ENCODE measurements at places on chromosomes 5 and 9.

- no peak overlapping the region for H3K27ac ChIP-seq
- H3K4me1 ChIP-seq = peaks cover 6% of the 10 kb centered on the region
- peaks cover 4% of the 10 kb centered on the region for H3K27me3 ChIP-seq
- H3K4me3 ChIP-seq = no peak overlapping the region
- DNase-seq = no peak
- peaks cover 3% of the 10 kb centered on the region for H3K36me3 ChIP-seq
Observed at GRCh38 chr5:6359555-6360322, 18.6 kb downstream of the MED10 start.

DNA sequence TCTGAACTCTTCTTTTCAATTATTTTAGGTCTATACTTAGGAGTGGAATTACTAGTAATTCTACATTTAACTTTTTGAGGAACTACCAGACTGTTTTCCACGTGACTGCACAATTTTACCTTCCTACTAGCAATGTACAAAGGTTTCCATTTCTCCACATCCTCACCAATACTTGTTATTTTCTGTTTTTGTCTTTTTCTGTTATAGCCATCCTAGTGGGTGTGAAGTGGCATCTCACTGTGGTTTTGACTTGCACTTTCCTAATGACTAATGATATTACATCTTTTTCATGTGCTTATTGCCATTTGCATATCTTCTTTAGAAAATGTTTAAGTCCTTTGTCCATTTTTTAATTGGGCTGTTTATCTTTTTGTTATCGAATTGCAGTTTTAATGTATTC is 136.9 kb upstream of the EGFLAM start:
- H3K4me1 ChIP-seq = peaks cover 13% of the 10 kb centered on the region
- no peak overlapping the region for H3K4me3 ChIP-seq
- H3K36me3 ChIP-seq = no peaks in the 10 kb centered on the region

GRCh38 chr5:135400866-135401265 is 1.8 kb upstream of the MACROH2A1 start:
- H3K4me3 ChIP-seq = peak overlapping the region; percentile 96
- no peak for DNase-seq
- H3K27ac ChIP-seq = no peak overlapping the region
- H3K4me1 ChIP-seq = peaks cover 42% of the 10 kb centered on the region
- H3K36me3 ChIP-seq = no peaks in the 10 kb centered on the region

DNA sequence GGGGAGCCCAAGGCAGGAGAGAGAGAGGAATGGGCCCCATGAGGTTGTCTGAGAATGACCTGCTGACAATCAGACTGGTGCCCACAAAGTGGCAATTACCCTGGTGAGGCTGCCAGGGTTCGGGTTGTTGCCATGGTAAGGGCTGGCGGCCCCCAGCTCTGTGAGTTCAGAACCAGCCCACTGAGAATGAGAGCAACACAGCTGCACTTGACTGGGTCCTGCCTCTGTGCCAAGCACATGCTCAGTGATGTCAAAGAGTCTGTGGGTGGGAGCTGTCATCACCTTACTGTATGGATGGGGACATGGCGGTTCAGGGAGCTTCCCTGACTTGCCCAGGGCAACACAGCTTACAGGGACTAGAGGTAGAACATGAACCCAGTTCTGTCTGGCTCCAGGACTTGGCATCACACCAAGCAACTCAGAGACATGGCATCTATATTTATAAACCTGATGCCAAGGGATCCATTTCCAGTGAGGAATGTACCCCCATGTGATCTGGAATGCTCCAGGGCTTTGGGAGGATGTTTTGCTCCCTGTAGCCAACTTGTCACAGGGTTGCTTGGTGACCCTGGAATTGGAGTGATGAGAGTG is 38.2 kb upstream of the TEX48 start:
- H3K4me1 ChIP-seq = peaks cover 6% of the 10 kb centered on the region
- no peaks in the 10 kb centered on the region for H3K36me3 ChIP-seq
- no peak overlapping the region for H3K27ac ChIP-seq

- no peaks in the 10 kb centered on the region for H3K36me3 ChIP-seq
- H3K4me1 ChIP-seq = peaks cover 12% of the 10 kb centered on the region
- no peak overlapping the region for H3K27ac ChIP-seq
- no peaks in the 10 kb centered on the region for H3K27me3 ChIP-seq
Observed at GRCh38 chr5:119344231-119344630, 11.6 kb upstream of the TNFAIP8 start.

DNA sequence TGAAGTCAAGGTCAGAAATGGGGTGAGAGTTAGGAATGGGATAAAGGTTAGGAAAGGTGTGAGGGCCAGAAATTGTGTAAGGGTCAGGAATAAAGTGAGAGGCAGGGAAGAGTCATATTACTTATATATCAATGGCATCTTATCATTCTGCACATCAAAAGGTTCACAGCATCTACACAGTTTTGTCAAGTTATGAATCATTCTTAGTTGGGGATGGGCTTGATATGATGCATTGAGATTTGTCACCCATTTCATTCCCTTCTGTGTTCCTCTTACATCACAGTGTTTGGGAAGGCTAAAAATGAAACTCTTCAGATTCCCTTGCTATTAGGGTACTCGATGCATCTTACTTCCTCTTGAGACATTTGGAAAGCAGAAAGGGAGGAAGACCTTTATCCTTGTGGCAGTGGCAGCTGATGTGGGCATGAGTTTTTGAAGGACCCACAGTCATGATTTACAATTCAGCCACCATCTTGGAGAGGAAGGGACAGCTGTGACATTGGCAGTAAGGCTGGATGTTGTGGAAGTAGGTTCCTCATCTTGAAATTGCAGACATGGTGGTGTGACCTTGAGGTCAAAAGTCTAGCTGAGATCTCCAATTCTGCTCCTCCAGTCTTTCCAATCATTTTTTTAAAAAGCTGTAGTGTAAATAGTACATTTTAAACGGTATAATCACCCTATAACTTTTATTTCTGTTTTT is 24.2 kb upstream of the NPR3 start:
- no peaks in the 10 kb centered on the region for H3K27me3 ChIP-seq
- peaks cover 7% of the 10 kb centered on the region for H3K36me3 ChIP-seq
- H3K27ac ChIP-seq = no peak overlapping the region
- no peak overlapping the region for H3K4me3 ChIP-seq
- DNase-seq = no peak

GRCh38 chr9:70049236-70049635 is 5.6 kb downstream of the MAMDC2 start:
- peaks cover 12% of the 10 kb centered on the region for H3K4me1 ChIP-seq
- no peak overlapping the region for H3K4me3 ChIP-seq
- no peak for DNase-seq
- no peak overlapping the region for H3K27ac ChIP-seq
- H3K27me3 ChIP-seq = peaks cover 39% of the 10 kb centered on the region
- H3K36me3 ChIP-seq = no peaks in the 10 kb centered on the region

- no peaks in the 10 kb centered on the region for H3K36me3 ChIP-seq
- H3K27ac ChIP-seq = no peak overlapping the region
- H3K27me3 ChIP-seq = no peaks in the 10 kb centered on the region
- DNase-seq = no peak
- H3K4me1 ChIP-seq = no peaks in the 10 kb centered on the region
Observed at GRCh38 chr9:79798450-79798849, 226.7 kb downstream of the TLE4 start.

DNA sequence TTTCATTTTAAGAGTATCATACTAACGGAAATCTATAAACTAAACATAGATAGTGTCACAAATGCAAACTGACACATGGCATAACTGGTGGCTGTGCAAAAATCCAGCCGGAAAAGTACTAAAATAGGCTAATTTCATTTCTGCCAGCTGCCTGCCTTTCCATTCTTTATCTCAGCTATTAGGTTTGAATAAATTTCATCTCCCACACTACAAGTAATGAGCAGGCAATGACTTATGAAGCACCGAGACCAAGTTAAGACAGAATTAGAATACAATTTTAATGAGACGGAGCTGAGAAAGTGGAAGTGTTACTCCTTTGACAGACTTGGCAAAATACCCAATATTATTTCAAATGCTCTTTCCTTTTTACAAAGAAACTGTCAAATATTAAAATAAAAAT is 258.8 kb upstream of the ZNF608 start:
- H3K36me3 ChIP-seq = no peaks in the 10 kb centered on the region
- H3K27ac ChIP-seq = peak overlapping the region; percentile 81
- no peaks in the 10 kb centered on the region for H3K27me3 ChIP-seq
- no peak for DNase-seq
- H3K4me3 ChIP-seq = no peak overlapping the region
- peaks cover 85% of the 10 kb centered on the region for H3K4me1 ChIP-seq

DNA sequence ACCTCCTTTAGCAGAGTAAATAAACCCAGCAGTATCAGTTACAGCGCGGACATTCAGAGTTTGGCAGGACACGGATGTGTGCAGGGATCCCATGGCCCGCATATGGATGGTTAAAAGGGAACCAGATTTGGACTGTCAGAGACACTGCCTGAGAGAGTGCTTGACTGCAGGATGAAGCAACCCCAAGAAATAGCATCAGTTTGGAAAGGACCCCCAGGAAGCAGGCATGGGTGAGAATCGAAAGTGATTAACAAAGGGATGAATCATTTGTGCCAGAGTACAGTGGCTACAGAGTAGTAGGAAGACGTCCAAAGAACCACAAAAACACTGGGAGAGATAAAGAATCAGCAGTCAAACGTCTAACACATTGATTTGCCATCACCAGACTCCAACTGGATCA is 5.5 kb downstream of the C7 start:
- no peak overlapping the region for H3K27ac ChIP-seq
- H3K27me3 ChIP-seq = no peaks in the 10 kb centered on the region
- H3K4me3 ChIP-seq = no peak overlapping the region
- H3K4me1 ChIP-seq = no peaks in the 10 kb centered on the region

DNA sequence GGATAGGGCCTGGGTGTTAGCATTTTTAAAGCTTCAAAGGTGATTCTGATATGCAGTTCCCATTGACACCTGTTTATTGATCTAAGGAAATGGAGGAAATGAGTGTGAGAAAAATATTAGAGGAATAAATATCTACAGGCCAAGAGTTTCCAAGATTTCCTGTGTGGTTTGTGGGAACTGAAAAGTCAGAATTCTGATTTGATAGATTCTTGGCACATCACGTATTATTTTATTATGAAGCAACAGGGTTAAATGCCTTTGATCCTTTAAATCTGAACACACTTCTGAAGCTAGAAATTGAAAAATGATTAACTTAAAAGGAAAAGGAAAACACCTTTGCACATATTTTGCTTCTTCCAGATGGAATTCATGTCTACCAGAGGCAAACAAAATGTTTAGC is 113.7 kb downstream of the CD180 start:
- H3K27ac ChIP-seq = no peak overlapping the region
- H3K36me3 ChIP-seq = no peaks in the 10 kb centered on the region
- no peak overlapping the region for H3K4me3 ChIP-seq
- no peaks in the 10 kb centered on the region for H3K27me3 ChIP-seq
- no peaks in the 10 kb centered on the region for H3K4me1 ChIP-seq
- DNase-seq = no peak

DNA sequence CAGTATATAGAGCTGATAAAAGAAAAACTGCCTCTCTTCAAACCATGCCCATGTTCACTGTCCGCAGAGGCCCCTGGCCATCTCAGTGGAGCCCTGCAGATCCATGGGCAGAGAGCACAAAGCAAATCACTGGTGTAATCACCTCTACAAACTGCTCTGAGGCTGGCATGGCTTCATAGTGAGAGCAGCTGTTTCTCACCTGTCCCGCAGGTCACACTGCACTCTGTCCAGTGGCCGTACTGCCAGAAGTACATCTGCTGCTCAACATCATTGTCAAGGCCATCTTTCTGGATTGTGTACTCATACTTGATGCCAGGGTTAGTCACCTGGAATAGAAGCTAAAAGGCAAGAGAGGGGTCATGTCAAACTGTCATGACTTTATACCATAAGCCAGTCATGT is 173.3 kb downstream of the TARS1 start:
- no peaks in the 10 kb centered on the region for H3K36me3 ChIP-seq
- no peaks in the 10 kb centered on the region for H3K27me3 ChIP-seq
- no peak overlapping the region for H3K4me3 ChIP-seq
- no peak overlapping the region for H3K27ac ChIP-seq
- H3K4me1 ChIP-seq = peaks cover 15% of the 10 kb centered on the region
- no peak for DNase-seq

GRCh38 chr5:112049738-112050137 is 292.7 kb upstream of the NREP start:
- no peak overlapping the region for H3K27ac ChIP-seq
- no peak for DNase-seq
- no peaks in the 10 kb centered on the region for H3K4me1 ChIP-seq
- peaks cover 5% of the 10 kb centered on the region for H3K36me3 ChIP-seq
- no peaks in the 10 kb centered on the region for H3K27me3 ChIP-seq

DNA sequence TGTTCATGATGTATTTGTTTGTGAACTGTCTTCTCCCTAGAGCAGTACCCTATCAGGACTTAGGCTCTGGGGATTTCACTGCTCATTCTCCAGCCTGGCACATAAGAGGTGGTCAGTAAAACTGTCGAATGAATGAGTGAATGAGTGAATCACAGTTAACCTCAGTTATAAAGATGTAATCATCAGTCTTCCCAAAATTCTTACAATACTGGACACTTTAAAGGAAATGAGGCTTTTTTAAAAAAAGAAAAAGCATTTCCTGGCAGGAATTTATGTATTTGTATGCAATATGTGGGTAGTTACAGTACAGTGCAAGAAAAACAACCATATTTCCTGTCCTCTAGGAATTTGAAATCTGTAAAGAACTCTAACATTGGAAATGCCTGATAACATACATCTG is 59.6 kb downstream of the RAI14 start:
- no peaks in the 10 kb centered on the region for H3K27me3 ChIP-seq
- H3K4me3 ChIP-seq = no peak overlapping the region
- DNase-seq = no peak

DNA sequence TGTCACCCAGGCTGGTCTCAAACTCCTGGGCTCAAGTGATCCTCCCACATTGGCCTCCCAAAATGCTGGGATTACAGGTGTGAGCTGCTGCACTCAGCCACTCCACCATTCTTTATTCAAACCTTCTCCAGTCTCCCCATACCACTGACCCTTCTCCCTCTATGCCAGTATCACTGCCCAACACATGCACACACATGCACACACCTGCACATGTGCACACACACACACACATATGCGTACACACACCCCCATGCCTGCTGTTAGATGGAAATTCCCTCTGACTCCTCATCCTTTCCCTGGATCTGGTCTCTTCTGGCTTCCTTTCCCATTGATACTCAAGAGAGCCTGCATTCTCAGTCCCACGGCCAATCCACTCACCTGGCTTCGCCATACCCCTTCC is 170.0 kb downstream of the CRB2 start:
- H3K4me3 ChIP-seq = no peak overlapping the region
- no peak for DNase-seq
- no peak overlapping the region for H3K27ac ChIP-seq
- H3K36me3 ChIP-seq = peaks cover 8% of the 10 kb centered on the region
- H3K27me3 ChIP-seq = no peaks in the 10 kb centered on the region

- peaks cover 2% of the 10 kb centered on the region for H3K36me3 ChIP-seq
- peak; percentile 24 for DNase-seq
- H3K4me3 ChIP-seq = peak overlapping the region; percentile 73
- peaks cover 52% of the 10 kb centered on the region for H3K4me1 ChIP-seq
- H3K27ac ChIP-seq = peak overlapping the region; percentile 59
Observed at GRCh38 chr5:34684281-34684979, 28.3 kb downstream of the RAI14 start.

- no peaks in the 10 kb centered on the region for H3K4me1 ChIP-seq
- H3K27me3 ChIP-seq = no peaks in the 10 kb centered on the region
- peaks cover 17% of the 10 kb centered on the region for H3K36me3 ChIP-seq
- DNase-seq = no peak
Observed at GRCh38 chr9:91338681-91339080, 23.0 kb downstream of the AUH start.

- H3K27ac ChIP-seq = peak within 1 kb of the TSS; percentile 29
- H3K4me3 ChIP-seq = no peak within 1 kb of the TSS
- no peaks in the 10 kb centered on the region for H3K27me3 ChIP-seq
- peaks cover 38% of the 10 kb centered on the region for H3K4me1 ChIP-seq
- no peaks in the 10 kb centered on the region for H3K36me3 ChIP-seq
- DNase-seq = no peak
Observed at GRCh38 chr9:73151653-73152542, at the start of gene ANXA1. Gene ANXA1, plus strand, starts transcription at chr9:73151865. Its CDS starts 6,671 bp downstream, at chr9:73158536.

Data from neural crest cell (in vitro differentiated cells).